Stimulated activated CD8-positive, alpha-beta memory T cell treated with anti-CD3 and anti-CD28 coated beads, Interleukin-2, amount 100 ng/mL, for 1 hour (primary cell): ENCODE measurements at places on chromosomes 6 and 20.

- DNase-seq, result no peak
These were observed 2.1 kb downstream of the SOBP start for GRCh38 chr6:107491760-107492660.

DNA sequence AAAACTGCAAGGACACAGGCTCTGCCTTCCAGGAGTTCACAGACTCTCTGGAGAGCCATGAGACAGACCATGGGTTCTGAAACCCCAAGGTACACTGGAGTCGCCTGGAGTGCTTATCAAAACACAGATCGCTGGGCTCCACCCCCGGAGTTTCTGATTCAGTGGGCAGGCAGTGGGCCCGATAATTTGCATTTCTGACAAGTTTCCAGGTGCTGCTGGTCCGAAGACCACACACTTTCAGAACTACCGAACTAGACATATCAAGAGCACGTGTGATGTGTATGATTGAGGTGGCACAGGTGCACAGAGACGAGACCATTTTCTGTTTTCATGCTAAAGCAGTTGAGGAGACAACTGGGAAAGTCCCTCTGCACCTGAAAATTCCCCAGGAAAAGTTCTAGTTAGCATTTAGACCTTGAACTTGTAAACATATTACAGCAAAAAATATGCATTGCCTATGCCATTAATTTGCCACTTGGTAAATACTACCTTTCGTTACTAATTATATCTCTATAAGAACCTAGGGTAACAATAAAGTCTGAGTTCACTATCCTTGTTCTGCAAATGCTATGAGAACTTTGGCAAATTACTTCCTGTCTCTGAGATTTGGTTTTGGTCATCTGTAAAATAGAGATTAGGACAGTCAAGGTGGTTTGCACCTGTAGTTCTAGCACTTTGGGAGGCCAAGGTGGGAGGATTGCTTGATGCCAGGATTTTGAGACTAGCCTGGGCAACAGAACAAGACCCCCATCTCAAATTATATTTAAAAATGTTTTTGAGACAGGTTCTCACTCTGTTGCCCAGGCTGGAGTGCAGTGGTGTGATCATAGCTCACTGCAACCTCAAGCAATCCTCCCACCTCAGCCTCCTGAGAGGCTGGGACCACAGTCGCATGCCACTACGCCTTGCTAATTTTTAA is 14.3 kb upstream of the PIM1 start:
- no peak for DNase-seq

DNA sequence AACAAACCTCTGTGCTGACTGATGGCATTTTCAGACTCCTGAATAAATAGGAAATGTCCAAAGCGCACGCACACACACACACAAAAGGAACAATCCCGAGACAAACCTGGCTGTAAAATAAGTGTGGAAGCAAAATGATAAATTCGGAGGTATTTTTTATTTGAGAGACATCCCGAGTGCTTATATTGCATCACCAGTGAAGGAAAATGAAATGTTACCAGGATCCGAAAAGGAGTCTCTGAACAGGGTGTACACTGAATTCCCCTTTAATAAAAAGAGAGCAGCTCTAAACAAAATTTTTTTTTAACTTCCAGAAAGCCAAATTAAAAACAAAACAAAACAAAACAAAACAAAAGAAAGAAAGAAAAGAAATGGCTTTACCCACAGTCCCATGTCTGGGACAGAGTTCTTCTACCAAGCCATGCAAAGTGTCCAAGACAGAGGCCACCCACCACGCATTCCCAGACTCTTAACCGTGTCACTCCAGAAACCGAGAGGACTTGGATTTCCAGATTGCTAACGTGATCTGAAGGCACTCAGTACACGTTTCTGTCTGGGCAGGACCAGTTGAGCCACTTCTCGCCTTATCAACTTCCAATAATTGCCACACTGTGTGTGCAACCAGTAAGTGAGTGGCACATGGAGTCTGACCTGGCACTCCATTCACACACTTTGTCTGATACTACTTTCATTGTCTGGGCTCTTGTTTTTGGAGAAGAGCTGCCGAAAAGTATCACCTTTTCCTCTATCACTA is 817 bp downstream of the ME1 start:
- no peak for DNase-seq

- DNase-seq, result no peak
These were observed 37.0 kb downstream of the PLCG1 start for GRCh38 chr20:41174373-41174772.

DNA sequence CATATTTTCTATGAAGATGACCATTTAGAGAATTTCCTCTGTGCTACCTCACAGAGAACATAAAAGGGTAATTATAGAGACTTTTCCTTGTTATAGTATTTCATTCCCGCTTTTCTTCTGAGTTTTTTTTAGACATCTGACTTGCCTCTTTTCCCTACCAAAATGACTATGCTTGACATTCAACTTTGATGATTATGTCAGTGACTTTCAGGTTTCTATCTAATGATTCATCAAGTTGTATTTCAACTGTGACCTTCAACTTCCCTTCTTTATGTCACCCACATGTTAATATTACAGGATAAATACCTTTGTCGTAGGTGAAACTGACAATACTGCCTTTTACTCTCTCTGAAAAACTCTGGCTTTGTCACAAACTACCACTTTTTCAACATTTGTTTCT is 95.3 kb downstream of the MLIP start:
- DNase-seq, result no peak

GRCh38 chr20:8331740-8332412 is 199.8 kb downstream of the PLCB1 start:
- DNase-seq, result no peak

DNA sequence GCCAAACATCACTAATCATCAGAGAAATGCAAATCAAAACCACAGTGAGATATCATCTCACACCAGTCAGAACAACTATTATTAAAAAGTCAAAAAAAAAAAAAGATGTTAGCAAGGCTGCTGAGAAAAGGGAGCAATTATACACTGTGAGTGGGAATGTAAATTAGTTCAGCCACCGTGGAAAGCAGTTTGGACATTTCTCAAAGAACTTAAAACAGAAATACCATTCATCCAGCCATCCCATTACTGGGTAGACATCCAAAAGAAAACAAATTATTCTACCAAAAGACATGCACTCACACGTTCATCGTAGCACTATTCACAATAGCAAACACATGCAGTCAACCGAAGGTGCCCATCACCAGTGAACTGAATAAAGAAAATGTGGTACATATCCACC is 213.9 kb downstream of the TTLL2 start:
- no peak for DNase-seq

GRCh38 chr6:28218312-28219248 is 6.5 kb upstream of the ZSCAN9 start:
- no peak for DNase-seq

DNA sequence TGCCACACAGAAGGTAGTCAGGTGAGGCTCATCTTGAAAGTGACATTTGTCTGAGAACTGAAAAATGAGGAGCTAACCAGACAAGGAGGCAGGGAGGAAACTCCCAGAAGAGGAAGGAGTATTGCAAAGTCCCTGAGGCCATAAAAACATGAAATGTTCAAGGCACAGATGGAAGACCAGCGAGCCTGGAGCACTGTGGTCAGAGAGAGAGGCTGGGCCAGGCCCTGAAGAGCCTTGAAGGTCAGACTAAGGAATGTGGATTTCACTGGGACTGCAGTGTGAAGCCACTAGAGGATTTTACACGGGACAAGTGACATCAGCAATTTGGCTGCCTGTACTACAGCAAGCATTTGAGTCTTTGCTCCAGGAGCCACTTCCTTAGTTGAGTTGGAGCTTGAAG is 21.1 kb upstream of the TMEM181 start:
- DNase-seq, result no peak

DNA sequence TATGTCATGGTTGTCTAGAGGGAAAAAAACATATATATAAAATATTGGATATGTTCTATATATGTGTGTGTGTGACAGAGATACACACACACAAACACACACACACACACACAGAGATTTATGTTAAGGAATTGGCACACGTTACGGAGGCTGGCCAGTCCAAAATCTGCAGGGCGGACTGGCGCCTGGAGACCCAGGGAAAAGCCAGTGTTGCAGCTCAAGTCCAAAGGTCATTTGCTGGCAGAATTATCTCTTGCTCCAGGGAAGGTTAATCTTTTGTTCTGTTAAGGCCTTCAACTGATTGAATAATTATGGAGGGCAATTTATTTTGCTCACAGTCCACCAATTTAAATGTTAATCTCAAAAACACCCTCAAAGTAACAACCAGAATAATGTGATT is 37.5 kb upstream of the PDE7B start:
- no peak for DNase-seq

DNA sequence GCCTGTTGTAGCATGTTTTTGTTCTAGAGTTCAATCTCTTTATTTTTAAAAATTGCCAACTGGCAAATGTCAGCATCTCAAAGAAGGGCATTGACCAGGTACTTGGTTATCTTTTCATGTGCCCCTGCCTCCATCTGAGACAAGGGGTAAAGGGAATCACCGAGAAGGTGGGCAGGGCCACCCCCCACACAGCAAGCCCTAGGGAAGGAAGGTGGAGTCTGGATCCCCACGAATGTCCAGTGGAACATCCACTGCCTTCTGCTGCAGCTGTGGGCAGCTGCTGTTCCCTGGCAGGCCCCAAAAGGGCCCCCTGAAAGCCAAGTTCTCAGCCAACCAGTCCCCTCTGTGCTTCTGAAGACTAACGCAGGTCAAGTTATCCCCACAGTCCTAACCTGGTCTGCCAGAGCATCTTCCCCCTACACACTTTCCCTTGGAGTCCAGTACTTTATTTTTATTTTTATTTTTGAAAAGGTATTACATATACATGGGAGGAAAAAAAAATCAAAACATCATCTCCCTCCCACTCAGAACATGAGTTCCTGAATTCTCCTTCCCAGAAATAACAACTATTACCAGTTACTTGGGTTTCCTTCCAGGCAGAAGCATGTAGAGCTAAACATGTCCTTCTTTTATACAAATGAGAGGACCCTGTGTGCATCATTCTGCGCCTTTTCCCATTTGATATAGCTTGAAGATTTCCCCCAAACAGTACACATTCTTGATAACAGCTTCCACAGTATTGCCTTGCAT is 253.7 kb downstream of the MAFB start:
- no peak for DNase-seq

- no peak for DNase-seq
These were observed 103.4 kb downstream of the RTN4IP1 start for GRCh38 chr6:106525882-106526275.
